ENCODE measurements at places on chromosomes 3 and 15.

- no peak for DNase-seq
These were observed 7.3 kb downstream of the GRIP2 start for GRCh38 chr3:14532691-14533456.

- no peak for DNase-seq
These were observed 12.6 kb upstream of the APH1B start for GRCh38 chr15:63264688-63265293.

- DNase-seq: peak; percentile 89
These were observed 292.9 kb upstream of the RORA start for GRCh38 chr15:61521953-61522352.

DNA sequence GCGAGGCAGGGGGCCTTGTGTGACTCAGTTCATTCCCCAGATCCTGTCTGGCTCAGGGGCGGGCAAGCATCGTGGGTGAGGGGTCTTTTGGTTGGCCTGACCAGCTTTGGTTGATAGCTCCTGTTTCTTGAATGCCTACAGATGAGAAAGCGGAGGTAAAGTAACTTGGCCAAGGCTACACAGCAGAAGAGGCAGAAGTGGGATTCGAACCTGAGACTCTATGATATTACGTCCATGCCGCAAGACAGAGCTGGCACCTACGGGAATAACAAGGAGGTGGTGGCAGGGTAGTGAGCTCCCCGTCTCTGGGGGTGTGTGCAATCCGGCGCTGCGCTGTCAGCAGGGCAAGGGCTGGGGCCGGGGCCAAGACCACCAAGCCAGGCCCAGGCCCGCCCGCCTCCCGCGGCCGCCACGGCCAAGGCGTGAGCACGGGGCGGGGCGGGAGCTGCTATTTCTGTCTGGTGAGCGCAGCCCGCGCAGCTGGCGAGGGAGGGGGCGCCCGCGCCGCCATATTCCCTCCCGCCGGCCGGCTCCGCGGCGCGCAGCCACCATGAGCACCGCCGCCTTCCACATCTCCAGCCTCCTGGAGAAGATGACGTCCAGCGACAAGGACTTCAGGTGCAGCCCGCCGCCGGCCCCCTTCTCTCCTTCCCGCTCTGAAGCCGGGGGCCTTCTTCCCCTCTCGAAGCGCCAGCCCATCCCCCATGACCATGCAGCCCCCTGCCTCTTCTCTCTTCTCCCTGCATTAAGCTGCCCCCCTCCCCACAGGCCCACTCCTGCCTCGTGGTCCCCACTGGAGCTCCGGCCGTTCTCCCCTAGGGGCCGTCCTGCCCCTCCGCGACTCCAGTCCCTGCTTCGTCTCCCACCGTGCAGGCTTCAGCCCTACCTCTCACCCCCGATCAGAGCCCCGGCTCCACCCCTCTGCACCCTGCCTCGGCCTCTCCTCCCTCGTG lies at the start of gene CAND2:
CAND2 (plus strand) TSS at position 510 of the 953 bp plus-strand sequence; CDS start at position 551, 41 bp downstream.
- peak; percentile 52 for DNase-seq

DNA sequence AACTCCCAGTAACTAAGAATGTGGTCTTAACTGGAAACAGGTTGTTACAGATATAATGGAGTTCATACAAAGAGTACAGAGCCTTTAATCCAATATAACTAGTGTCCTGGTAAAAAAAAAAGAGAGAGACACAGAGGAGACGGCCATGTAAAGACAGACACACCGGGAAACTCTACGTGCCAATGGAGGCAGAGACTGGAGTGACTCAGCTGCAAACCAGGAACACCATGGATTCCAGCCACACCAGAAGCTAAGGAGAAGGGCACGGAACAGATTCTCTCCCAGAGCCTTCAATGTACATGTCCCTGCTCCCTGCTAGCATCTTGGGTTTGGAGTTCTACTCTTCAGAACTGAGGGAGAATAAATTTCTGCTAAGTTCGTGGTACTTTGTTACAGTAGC lies 4.5 kb downstream of the RNF168 start:
- DNase-seq: peak; percentile 11

DNA sequence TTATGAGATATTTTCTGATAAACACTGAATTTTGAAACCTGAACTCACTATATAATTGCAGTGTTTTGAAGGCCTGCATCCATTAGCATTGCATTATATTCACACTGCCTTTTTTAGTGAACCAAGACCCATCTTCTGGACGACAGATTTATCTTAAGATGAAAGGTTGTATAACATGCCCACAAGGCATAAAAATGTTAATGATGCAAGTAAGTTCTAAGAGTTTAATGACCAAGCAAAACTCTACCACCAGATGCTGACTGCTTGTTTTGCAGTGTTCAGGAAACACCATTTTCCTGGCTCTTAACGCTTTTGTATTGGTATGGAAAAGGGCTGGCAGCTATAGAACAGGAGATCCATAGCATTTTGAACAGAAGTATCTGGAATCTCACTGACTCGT lies 46.1 kb downstream of the USP50 start:
- DNase-seq: no peak

DNA sequence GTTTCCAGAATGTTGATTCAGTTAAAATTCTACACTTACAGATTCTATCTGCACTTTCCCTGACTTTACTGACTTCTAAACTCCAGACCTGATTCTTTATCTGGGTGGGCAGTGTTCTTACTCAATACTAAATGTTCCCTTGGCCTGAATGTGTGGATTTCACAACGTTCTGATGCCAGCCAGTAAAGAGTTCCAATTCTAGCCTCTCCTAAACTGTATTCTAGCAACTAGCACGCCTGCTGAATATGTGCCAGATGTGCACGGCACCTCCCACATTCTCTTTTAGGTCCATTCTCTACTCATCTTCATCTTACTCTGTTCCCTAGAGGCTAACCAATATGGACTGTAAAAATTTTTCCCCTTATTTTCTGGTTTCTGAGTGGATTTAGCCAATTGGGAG lies 479.5 kb upstream of the AGTR1 start:
- no peak for DNase-seq

DNA sequence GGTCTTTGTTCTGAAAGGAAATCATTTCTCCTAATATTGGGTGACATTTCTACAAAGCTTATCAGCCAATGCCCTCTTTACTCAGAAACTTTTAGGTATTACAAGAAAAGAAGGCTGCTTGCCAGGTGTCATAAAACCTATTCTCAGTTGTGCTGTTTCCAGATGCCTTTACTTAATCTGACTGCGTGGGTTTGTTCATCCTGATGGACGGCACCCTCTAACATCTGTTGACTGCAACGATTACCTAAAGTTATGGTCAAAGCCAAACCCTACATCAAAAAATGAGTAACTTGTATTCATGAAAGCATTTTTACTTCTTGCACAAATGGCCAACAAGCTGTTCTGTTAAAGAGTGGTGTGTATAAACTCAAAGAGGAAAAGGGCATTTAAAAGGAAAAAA lies 207.7 kb upstream of the PDZRN3 start:
- DNase-seq: peak; percentile 23

DNA sequence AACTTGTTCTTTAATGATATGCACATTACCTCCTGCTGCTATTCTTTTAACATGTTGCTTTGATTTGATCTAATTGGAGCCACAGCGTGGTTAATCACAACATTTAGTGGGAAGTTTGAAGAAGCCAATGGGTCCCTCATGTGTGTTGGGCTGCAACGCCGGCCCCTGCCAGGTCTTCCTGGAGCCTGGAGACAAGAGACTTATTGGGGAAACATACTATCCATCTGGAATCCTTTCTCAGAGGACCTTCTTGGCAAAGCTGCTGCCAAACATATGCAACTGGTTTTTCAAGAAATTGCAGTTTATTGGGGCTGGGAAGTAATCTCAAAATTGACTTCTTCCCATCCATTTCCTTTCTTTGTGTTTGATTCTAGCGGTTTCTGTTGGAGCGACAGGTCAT lies 396.3 kb upstream of the PROK2 start:
- no peak for DNase-seq

DNA sequence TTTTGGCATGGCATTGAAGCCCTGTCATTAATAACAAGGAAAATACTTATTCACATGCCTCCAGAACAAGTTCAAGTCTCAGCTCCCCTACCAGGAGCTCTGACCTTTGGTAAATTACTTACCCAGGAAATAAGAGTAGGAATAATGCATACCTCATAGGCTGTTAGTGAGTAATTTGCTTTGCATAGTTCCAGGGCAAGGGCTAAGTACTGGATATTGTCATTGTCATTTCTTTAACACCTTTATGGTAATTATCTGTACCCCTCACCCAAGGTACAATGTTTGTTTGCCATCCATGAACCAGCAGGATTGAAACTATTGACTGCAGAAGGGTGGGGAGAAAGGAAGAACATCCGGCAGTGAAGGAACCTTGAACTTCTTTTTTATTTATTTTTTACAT lies 148.5 kb downstream of the SOX2 start:
- no peak for DNase-seq

- DNase-seq: no peak
These were observed at the start of gene LRRC3B for GRCh38 chr3:26622621-26623418. LRRC3B (plus strand) TSS chr3:26622772; CDS start chr3:26709673, 86,901 bp downstream.

GRCh38 chr3:150687613-150688012 lies 16.1 kb downstream of the ERICH6 start:
- DNase-seq: no peak

GRCh38 chr15:58015565-58015964 lies 49.9 kb downstream of the ALDH1A2 start:
- peak; percentile 3 for DNase-seq

DNA sequence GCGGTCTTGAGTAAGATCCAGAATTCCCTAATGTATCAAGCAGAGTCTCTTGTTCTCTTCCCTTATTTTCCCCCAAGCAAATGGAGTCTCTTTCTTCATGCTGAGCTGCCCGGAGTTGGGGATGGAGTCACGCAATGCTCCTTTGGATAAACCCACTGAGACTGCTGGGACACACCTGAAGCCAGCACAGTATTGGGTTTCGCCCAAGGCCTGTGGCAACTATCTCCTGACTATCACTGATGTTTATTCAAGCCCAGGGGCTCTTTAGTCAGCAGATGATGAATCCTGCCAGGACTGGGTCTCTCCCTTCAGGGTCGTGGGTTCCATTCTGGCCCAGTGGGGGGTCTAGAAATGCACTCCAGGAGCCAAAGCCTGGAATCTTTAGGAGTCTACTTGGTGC lies 11.3 kb downstream of the USF3 start:
- DNase-seq: no peak

DNA sequence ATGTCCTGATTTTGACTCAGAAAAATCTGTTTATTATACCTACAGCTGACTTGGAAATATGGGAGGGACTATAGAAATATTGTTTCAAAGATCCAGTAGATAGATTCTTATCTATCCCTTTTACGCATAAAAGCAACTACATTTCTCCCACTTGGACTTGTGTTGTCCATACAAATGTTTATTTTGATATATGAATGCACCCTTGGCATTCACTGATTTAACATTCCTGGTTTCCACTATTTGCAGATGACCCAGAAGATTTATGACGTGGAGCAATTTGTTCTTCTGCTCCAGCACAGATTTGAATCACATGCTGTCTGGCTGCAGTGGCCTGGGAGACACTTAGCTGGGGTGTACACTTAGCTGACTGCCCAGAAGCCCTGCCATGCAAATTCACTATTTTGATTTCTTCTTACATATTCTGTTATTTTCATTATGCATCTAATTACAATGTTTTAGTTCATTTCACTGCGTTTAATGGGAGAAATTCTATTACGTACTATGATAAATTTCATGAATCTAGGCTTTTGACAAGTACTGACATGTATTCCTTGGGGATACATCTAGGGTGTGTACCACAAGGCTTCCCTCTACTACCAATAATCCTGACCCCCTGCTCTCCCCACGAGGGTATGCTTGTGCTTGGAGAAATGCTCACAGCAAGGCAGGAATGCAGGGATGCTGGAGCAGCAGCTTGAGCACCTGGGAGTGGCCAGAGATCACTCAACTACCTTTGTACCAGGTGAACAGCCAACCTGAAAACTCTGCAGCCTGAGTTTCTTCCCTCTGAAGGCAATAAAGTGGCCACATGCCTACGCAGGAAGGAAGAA lies 223.6 kb upstream of the TBL1XR1 start:
- peak; percentile 72 for DNase-seq

DNA sequence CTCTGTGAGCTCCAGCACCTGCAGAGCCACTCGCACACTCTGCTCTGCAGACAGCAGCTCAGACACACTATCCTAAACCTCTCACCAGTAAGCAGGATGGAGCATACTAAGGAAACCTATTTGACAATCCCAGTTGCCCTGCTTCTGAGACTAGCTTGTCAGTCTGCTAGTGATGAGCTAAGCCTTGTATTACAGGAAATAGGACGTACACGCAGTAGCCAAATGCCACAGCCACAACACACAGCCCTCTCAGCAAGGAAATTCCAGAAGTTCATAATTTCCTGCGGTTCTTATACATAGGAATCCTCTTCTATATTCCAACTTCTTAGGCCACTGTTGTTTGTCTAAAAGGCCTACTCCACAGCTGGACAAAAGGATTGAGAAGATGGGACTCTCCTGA lies 74.5 kb downstream of the MYLK start:
- DNase-seq: peak; percentile 84

GRCh38 chr3:112304611-112305010 lies 10.6 kb upstream of the SLC9C1 start:
- no peak for DNase-seq

DNA sequence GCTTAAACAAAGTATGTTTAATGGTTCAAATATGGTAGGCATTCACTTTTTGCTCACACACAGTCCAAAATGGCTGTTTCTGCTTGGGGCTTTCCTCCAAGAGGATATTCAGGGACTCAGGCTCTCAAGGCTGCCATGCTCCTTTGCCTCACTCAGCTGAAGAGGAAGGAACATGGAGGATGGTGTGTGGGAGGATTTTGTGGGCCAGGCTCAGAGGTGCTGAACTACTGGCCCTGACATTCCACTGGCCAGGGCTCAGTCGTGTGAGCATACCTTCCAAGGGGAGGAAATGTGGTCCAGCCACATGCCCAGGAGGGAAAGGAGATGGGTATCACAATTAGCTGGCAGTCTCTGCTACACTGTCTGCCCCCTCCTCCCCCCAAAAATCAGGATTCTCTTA lies 8.7 kb downstream of the PXYLP1 start:
- DNase-seq: no peak

- DNase-seq: peak; percentile 74
These were observed 39.7 kb upstream of the VEPH1 start for GRCh38 chr3:157542711-157543500.

DNA sequence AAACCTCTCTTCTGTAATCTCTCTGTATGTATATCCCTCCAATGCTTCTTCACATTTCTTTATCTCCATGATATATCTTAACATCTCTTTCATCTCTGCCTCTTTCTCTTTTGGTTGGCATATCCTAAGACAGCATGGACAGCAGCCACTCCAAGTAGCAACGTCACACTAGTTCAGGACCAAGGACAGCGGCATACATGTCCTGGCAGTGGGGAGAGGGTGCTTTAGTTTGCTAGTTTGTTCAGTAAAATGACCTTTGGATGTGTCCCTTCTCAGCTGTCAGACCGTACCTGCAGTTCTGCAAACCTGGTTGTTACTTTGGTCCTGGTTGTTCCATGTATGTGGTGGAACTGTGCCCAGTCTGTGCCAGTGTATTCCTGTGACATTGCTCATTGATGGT lies 225.6 kb upstream of the ROPN1 start:
- peak; percentile 76 for DNase-seq

GRCh38 chr3:108036984-108037741 lies 53.7 kb downstream of the CD47 start:
- DNase-seq: peak; percentile 47

GRCh38 chr15:82648257-82649103 lies 1.3 kb upstream of the CPEB1 start:
- no peak for DNase-seq

- DNase-seq: peak; percentile 51
These were observed 40.8 kb downstream of the MRAS start for GRCh38 chr3:138389144-138389601.

- DNase-seq: no peak
These were observed 34.5 kb downstream of the GPD1L start for GRCh38 chr3:32140943-32141342.

GRCh38 chr3:132378-132777 lies 64.2 kb upstream of the CHL1 start:
- no peak for DNase-seq

Measured in fibroblast of skin of right quadriceps (primary cell).